ENCODE measurements at places on chromosomes 5 and 9. TPM values are rescaled to one million over a fixed set of nuclear protein-coding genes. Genes with fewer than 3 reads are reported as not detected.

- no peak overlapping the region for H3K27ac ChIP-seq
- no peak overlapping the region for H3K4me3 ChIP-seq
- H3K4me1 ChIP-seq: peaks cover 8% of the 10 kb centered on the region
- no peaks in the 10 kb centered on the region for H3K27me3 ChIP-seq
- DNase-seq: no peak
Measured at GRCh38 chr5:116453988-116454411, 120.6 kb downstream of the SEMA6A start.

DNA sequence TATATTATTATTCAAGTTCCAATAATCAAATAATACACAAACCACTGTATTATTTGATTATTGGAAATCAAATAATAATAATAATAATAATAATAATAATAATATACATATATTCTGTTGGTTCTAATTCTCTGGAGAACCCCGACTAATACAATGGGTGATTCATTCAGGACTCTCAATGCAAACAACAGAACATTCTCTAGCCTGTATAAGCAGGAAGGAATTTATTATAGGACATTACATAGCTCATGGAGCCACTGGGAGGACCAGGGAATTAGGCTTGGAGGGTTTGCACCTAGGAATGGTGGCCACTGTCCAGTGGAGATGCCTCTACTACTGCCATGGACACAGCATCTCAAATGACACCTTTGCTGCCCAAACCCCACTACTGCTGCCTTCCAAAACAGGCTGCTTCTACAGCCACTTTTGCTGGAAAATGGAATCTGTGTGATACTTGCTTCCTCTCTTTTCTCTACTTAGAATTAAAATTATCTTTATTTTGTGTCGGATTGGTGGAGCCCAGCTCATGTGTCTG, 25.9 kb downstream of the PTGS1 start:
- no peaks in the 10 kb centered on the region for H3K36me3 ChIP-seq
- no peak for DNase-seq
- H3K4me3 ChIP-seq: no peak overlapping the region
- H3K27me3 ChIP-seq: peaks cover 8% of the 10 kb centered on the region
- H3K27ac ChIP-seq: no peak overlapping the region
- H3K4me1 ChIP-seq: no peaks in the 10 kb centered on the region

DNA sequence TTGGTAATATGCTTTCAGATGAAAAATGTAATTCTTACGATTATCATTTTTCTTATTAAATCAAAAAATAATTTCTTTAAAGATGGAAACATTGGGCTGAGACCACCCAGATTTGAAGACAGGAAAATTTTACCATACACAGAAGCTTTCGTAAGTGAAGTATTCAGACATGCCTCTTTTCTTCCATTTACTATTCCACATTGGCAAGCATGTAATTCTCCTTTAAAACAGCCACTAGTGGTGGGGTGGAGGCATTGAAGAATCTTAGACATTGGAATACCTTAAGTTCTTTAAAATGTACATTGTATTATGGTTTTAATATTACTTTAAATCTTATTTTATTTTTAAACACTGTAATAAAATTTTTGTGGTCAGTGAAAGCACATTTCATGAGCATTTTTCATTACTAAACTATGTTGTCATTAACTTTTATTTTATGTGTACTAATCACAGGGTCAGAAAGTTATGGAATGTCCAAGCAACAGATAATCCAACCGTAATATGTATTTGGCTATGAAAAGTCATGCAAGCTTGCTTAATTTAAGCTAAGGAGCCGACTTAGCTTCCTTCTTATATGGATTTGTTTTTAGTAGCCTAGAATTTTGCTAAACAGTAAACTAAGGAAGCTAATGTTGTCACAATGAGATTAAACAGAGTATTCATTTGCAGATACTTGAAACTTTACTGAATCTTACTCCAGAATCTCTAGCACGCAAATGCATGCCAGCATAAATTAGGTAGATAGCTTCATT, 97.4 kb upstream of the ALDH1A1 start:
- H3K36me3 ChIP-seq: no peaks in the 10 kb centered on the region
- H3K4me1 ChIP-seq: no peaks in the 10 kb centered on the region
- no peak overlapping the region for H3K4me3 ChIP-seq
- peaks cover 2% of the 10 kb centered on the region for H3K27me3 ChIP-seq
- H3K27ac ChIP-seq: no peak overlapping the region
- no peak for DNase-seq

DNA sequence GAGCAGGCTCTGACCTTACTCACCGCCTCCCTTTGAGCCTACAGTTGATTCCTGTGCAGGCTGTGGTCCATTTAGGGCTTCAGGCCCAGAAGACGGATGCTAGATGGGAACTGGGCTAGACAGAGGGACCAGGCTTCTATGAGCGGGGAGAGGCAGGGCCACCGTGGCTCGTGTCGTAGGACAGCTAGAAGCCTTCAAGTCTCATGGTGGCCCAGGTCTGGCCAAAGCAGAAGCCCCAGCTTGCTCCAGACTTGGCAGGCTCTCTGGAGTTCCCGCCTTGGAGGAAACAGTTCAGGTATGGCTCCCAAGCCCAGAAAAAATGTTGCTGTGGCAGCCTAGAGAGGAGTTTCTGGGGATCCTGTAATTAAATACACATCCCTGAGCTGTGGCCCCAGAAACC, 10.9 kb upstream of the NR5A1 start:
- no peaks in the 10 kb centered on the region for H3K36me3 ChIP-seq
- H3K4me1 ChIP-seq: no peaks in the 10 kb centered on the region
- H3K27ac ChIP-seq: no peak overlapping the region
- no peak for DNase-seq

DNA sequence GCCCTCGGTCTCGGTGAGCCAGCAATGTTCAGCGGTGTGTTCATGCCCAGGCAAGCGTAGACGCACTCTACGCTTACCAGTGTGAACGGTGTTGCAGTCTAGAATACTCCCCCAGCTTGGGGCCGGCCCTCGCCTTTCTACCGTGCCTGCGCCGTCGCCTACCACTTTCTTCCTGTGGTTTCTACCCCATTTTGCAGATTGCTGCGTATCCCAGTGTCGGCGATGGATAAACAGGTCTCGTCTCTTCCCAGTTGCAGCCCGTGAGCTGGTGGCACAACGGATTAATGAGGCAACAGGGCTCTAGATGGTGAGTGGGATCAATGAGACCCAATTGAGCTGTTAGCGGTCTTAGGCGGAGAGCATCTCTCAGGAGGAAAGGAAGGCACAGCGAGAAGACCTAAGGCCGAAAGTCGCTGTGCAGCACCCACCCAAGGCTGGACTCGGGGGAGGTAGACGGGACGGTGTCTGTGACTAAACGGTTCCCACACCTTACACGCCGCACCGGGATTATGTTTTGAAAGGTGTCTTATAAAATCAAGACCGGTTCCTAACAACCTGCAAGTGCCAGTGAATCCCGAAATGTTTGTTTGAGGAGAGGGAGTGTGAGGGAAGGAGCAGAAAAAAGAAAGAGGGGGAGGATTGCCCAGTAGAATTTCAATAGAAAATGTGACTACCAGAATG, 5.8 kb downstream of the OTP start:
- H3K36me3 ChIP-seq: peaks cover 1% of the 10 kb centered on the region
- H3K27me3 ChIP-seq: peaks cover 82% of the 10 kb centered on the region
- H3K27ac ChIP-seq: no peak overlapping the region

GRCh38 chr5:152116934-152117333, 192.3 kb upstream of the GLRA1 start:
- no peaks in the 10 kb centered on the region for H3K36me3 ChIP-seq
- H3K4me3 ChIP-seq: no peak overlapping the region
- peaks cover 3% of the 10 kb centered on the region for H3K4me1 ChIP-seq
- no peak for DNase-seq
- no peak overlapping the region for H3K27ac ChIP-seq

DNA sequence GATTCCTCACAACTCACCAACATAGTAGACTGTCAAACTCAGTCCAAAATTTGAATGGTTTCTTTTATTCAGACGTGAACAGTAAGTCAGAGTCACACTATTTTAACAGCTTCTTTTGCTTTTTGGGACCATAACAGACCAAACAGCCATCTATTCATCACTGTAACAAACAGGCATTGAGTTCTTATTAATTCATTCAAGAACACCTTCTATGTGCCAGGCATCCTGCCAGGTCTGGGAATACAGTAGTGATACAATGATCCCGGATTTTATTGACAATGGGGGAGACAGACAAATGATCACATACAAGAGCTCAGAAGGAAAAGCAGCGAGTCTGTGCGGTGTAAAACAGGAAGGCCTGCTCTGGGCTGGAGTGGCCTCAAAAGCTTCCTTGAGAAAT, 153.3 kb upstream of the ERCC6L2 start:
- no peak for DNase-seq
- peaks cover 32% of the 10 kb centered on the region for H3K4me1 ChIP-seq
- H3K27me3 ChIP-seq: peaks cover 21% of the 10 kb centered on the region
- peak overlapping the region; percentile 8 for H3K27ac ChIP-seq

DNA sequence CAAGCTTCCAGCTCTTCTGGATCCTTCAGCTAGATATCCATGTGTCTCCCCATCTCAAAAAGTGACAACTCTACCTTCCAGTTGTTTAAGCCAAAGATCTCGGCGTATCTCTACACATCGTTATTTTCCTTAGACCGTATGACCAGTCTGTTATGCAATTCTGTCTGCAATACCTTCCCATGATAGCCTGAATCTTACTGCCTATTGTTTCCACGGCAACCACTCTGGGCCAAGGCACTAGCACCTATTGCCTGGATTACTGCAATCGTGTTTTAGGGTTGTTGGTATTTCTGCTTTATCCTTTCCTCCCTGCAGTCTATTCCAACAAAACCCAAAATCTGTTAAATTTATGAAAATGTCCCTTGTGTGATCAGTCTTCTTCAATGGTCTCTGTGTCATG, 448.4 kb downstream of the MTRR start:
- H3K4me3 ChIP-seq: no peak overlapping the region
- DNase-seq: no peak
- H3K27me3 ChIP-seq: no peaks in the 10 kb centered on the region
- no peaks in the 10 kb centered on the region for H3K36me3 ChIP-seq

DNA sequence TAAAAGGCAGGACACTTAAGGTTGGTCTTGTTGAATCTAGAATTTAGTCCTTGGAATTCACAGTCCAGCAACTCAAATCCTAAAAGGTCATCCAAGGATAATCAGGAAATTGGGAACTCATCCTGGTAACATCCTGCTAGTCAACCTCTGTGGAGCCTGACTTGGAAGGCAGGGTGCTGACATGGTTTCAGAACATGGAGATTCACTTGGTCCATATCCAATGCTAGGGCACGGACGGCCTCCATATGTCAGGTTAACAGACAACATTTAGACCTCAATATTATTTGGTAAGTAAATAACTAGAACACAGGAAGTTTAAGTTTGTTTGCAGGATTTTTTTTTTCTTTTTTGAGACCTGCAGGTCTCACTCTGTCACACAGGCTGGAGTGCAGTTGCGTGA, 783 bp upstream of the DNAH5 start:
- H3K27me3 ChIP-seq: no peaks in the 10 kb centered on the region
- H3K4me3 ChIP-seq: no peak overlapping the region
- H3K36me3 ChIP-seq: no peaks in the 10 kb centered on the region
- no peak for DNase-seq
- no peaks in the 10 kb centered on the region for H3K4me1 ChIP-seq

The PCDHA1 gene
- total RNA-seq: not detected

The ZNF618 gene
- total RNA-seq: 0.75 TPM

The SPOUT1 gene
- 71.4 TPM for total RNA-seq

The SNAPC3 gene
- 29.2 TPM for total RNA-seq
